ENCODE measurements at places on chromosomes 7 and 10.

GRCh38 chr7:29239638-29240037 lies 45.1 kb downstream of the CHN2 start:
- DNase-seq: no peak

GRCh38 chr7:105600720-105601550 lies 19.6 kb upstream of the EFCAB10 start:
- DNase-seq: no peak

- DNase-seq: no peak
Observed at GRCh38 chr7:150668472-150668911, 17.0 kb upstream of the GIMAP2 start.

DNA sequence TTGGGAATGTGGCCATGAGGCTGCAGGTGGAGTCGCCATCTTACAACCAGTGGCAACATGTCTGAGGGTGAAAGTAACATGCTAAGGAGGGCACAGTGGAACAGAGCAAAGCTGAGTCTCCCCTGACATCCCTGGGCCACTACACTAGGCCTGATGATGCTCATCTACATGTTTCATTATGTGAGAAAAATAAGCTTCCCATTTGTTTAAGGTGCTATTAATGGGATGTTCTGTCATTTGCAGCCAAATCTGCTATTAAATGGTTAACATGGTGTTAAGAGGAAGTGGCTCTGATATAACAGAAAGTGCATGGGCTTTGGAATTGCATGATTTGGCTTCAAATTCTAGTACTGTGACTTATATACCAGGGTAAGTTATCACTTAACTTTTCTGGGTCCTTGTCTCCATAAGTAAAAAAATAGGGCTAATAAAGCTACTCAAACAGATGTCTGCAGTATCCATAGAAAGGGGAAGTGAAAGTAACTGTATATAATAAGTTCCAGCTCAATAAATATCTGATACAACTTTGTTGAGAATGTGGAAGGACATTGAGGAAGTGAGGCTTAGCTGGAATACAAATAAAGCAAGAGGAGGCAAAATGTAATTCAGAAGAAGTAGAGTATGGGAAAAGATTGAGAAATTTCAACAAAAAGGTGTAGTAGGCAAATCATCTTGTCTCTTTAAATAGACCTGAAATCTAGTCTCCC lies 158.9 kb downstream of the RTKN2 start:
- no peak for DNase-seq

- DNase-seq: no peak
Observed at GRCh38 chr10:52198540-52198939, 115.5 kb upstream of the DKK1 start.

DNA sequence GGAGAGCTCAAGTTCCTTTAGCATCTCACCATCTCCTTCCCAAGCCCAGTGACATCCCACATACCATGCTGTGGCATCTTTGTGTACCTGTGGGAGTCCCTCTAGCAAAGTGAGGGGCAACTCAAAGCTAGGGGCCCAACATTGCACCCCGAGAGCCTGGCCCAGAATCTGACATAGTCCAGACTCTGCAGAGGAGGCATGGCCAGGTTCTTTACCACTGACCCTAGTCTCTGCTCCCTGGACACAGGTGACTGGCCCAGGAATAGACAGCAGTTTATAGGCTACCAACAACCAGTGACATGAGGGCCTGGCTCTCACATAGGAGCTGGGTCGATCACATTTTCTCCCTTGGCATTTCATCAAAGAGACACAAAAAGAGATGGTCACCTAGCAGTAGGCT lies 444.0 kb upstream of the ZMIZ1 start:
- no peak for DNase-seq

DNA sequence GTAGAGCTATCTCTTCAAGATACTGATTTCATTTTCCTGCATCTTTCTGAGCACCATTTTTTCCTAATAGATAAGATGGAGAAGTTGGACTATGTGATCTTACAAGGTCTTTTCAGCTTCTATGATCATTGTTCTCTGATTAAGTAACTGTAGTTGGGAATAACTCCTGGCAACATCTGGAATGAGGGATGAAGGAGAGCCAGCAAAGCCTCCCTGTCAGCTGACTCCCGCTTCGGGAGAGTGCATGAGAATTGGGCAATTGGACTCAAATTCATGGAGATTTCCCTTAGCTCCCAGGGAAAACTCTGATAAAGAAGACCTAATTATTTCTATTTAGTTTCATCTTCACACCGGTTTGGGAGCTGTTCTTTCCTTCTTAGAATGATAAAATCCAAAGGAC lies 146.1 kb downstream of the CCDC71L start:
- no peak for DNase-seq

DNA sequence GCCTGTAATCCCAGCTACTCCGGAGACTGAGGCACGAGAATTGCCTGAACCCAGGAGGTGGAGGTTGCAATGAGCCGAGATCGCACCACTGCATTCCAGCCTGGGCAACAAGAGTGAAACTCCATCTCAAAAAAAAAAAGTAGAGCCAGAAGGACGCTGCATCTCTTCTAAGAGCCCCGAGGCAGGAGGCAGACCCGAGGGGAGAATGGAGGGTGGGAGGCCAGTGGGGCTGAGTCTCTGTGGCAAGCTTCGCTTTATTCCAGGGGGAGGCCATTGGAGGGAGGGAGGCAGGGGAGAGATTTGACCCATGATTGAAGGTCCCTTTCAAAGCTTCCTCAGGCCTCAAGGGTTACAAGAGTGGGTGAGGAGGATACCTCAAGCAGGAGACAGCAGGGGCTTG lies 18.7 kb downstream of the TTYH3 start:
- no peak for DNase-seq

- DNase-seq: no peak
Observed at GRCh38 chr10:58773341-58773740, 260.7 kb downstream of the BICC1 start.

GRCh38 chr10:26528048-26528447 lies 89.9 kb downstream of the APBB1IP start:
- DNase-seq: no peak

DNA sequence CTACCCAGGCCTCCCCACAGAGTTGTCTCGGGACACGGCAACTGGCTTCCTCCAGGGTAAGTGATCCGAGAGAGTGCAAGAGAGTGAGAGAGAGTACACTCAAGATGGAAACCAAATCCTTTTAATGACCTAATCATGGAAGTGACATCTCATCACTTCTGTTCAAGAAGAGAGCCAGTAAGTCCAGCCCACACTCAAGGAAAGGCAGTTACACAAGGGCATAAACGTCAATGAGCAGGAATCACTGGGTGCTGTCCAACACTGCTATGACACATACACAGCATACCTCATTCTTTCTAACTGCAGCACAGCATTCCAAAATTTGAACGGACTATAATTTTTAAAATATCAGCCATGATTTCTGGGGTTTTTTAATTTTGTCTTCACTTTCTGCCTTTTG lies 29.3 kb upstream of the OSBPL3 start:
- DNase-seq: no peak

GRCh38 chr10:127877116-127877515 lies 15.6 kb downstream of the CLRN3 start:
- no peak for DNase-seq

GRCh38 chr10:115933098-115933497 lies 339.9 kb downstream of the GFRA1 start:
- DNase-seq: no peak

DNA sequence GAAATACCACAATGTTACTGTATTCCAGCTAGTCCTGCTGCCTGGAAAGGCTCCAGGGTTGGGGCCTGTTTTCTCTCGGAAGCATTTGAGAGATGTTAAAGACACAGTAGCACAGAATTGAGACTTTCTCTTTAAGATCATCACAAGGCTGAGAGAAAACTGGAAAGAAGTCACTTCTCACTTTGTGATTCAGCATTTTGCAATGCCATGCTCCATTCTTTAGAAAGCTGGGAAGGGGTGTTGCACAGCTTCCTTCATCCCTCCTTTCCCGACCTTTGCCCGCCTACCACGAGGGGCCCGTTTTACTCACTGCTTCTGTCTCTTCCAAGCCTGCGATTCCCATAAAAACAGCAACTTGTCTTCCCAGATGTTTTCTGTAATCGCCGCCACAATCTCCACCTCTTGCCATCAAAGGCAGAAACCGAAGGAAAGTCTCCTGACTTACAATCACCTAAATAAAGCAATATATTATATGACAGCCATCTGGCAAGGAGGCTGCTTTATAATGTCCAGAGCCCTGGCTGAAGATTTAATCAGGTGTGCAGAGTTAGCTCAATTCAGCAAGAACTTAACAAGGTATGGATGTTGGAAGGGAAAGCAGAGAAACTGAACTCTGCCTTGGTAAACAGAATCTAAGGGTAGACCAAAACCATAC lies 18.9 kb downstream of the NOD1 start:
- no peak for DNase-seq
